ENCODE measurements at places on chromosomes 13 and 19.

GRCh38 chr19:52231154-52231910, 38.1 kb upstream of the ZNF766 start:
- no peak for DNase-seq

DNA sequence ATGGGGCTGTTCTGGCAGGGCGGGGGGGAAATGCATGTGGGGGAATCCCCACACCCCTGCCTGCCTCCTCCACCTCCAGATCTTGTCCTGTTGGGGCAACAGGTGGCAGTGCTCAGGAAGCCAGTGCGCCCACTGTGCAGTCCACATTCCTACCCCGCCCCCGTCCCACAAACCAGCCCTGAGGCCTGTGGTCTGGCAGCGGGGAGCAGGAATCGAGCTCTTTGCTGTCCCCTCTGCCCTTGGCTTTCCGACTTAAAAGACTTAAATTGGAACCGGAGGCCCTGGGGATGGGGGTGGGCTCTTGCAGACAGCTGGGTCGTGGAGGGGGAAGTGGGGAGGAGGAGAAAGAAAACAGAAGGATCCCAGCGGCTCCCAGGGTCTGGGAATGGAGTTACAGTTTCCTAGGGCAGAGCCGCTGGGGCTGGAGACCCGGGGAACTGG, 4.3 kb downstream of the NANOS3 start:
- DNase-seq, result no peak

- no peak for DNase-seq
These were observed 838.1 kb downstream of the DACH1 start for GRCh38 chr13:71028884-71029283.

DNA sequence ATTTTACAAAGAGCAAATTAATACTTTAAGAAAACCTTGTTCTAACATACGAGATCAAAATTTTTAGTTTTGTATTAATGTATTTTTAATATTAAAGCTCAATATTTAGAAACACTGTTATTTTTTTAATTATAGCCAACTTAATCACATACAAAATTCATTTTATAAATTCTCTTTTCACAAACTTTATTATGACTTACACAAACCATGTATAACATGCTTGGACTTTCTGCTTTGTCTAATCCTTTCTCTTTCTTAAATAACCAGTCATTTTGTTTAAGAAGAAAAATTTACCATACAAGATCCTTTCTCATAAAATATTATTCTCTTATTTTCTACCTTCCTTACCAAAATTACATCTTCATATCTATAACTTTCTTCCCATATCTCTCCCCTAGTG, 62.2 kb downstream of the CYSLTR2 start:
- DNase-seq, result no peak

- no peak for DNase-seq
These were observed 123.1 kb downstream of the SPRY2 start for GRCh38 chr13:80217614-80218456.

GRCh38 chr19:41671486-41671885, 16.6 kb downstream of the CEACAM7 start:
- no peak for DNase-seq

DNA sequence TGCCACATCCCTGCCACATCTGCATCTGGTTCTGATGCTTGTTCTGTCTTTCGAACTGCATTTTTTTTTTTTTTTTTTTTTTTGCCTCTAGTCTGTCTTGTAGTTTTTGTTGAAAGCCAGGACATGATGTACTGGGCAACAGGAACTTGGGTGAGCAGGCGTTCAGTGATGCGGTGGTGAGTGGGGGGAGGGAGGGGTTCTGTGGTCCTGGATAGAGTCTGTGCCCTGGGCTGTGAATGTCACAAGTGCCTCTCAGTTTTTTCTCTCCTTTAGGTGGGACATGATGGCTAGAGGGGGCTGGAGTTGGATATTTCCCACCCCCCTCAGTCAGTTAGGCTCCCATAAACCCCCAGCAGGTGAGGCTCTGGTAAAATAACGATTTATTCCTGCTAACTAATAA, 3.5 kb downstream of the CEACAM4 start:
- DNase-seq, result no peak

GRCh38 chr13:21849323-21849722, 178.4 kb downstream of the FGF9 start:
- DNase-seq, result no peak

- DNase-seq, result no peak
These were observed 15.2 kb upstream of the SUPT20H start for GRCh38 chr13:37074703-37075102.

GRCh38 chr19:1847684-1848398, 442 bp downstream of the REXO1 start:
- DNase-seq, result no peak

DNA sequence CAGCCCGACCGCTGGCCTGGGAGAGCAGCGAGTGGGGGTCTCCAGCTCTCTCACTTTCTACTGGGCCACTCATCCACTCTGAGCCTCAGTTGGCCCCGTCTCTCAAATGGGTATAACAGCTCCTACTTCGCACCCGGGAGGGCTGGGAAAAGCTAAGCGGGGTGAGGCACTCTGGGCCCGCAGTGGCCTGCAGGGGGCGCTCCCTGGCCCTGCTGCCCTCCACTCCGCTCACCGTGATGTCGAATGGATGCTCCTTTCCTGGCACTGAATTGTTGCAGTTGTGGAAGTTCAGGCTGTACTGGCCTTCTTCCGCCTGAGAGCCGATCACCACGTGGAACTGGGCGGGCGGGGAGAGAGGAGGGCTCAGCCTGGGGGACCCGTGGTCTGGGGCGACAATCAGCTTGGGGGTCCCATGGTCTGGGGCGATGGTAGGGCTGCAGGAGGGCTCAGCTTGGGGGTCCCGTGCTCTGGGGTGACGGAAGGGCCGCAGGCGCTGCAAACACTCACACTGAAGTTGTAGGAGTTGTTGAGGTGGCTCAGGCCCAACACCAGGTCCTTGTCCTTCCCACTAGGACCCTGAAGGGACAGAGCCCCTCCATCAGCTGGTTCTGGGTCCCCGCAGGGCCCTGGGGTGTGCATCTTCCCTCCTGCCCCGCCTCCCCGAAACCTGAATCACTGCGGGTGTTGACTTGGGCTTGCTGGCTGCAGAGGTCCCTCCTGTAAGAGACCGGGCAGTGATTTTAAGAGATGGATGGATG, 3.9 kb downstream of the GPR108 start:
- no peak for DNase-seq

DNA sequence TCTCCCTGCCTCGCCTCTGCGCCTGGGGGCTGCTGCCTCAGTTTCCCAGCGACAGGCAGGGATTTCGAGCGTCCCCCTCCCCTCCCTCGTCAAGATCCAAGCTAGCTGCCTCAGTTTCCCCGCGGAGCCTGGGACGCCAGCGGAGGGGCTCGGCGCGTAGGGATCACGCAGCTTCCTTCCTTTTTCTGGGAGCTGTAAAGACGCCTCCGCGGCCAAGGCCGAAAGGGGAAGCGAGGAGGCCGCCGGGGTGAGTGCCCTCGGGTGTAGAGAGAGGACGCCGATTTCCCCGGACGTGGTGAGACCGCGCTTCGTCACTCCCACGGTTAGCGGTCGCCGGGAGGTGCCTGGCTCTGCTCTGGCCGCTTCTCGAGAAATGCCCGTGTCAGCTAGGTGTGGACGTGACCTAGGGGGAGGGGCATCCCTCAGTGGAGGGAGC, 722 bp upstream of the ICAM1 start:
- peak; percentile 77 for DNase-seq

DNA sequence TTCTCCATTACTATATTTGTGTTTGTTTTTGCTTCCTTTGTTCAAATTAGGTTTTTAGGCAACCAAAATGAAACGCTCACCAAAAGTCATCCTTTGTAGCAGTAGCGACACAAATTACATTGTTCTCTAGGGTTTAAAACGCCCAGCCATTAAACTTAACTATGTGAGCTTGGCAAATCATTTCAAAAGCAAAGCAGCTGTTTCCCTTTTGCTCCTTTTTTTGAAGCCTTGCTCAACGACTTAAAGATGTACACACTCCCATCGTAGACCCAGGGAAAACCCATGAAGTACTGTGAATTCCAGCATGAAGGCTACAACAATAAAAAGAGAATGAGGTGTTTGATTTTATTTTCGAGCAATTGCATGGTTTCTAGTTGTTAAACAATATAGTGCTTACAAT, 106.7 kb downstream of the RAP2A start:
- DNase-seq, result no peak

DNA sequence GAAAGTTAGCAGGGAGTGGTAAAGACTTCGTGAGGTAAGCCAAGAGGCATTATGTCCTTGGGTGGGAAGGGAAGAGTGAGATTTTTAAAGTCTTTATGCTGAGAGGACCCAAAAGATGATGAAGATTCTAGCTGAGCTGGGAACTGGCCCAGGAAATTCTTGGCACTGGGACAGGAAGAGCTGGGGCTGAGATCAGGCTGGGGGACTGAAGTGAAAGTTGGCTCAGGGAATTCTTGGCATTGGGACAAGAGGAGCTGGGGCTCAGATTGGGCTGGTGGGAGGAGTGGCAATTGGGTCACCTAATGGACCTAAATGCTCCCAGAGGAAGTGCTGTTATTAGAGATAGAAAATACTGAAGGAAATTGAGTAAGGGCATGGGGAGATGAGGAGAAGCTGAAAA, 8.8 kb downstream of the SCEL start:
- no peak for DNase-seq

DNA sequence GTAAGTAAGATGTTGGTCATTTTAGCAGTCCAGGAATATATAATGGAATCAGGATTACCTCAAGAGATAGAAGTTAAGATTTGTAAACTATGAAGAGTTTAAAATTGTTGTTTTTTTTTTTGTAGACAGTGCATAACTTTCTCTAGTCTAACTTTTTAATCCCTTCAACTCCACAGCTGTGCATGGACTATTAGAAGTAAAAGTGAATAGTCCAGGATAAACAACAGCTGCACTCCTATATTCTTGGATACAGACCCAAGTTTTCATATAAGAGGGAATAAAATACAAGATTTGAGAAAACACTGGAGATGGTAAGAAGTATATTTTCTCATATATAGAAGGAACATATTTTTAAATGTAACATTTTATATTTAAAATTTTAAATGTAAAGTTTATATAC, 1509.9 kb downstream of the SLITRK5 start:
- no peak for DNase-seq

- DNase-seq, result no peak
These were observed 419.3 kb upstream of the GPC6 start for GRCh38 chr13:92807353-92807752.

- no peak for DNase-seq
These were observed 18.6 kb downstream of the NALCN start for GRCh38 chr13:101397742-101398141.

DNA sequence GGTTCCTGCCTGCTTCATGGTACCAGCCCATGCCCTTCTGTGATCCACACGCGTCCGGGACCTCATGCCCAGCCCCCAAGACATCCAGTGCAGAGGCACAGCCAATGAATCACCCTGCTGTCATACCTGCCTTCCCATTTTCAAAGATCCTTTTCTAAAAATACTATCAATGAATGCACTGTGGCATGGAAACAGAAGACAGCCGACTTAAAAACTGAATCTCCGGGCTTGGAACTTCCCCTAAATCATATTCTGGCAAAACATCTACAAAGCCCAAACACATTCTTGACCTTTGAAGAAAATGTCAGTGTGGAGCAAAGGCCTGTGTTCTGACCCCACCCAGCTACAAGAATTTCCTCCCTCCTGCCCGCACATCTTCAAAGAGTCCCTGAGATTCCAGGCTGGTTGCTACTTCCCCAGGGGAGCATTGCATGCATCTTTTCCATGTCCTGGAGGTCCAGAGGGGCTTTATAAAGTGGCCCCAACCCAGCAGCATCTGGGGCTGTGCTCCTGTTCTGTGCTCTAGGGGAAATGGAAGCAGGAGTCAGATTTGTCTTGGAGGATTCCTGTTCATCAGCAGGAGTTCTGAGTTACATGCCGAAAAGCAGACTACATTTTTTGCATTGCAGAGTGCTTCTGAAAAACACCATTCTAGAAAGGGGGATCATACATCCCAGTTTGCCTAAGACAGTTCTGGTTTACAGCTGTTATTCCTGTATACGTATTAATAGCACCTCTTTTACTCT, 135.2 kb downstream of the USP12 start:
- DNase-seq, result no peak

- no peak for DNase-seq
These were observed 47.9 kb downstream of the USPL1 start for GRCh38 chr13:30665638-30666037.

GRCh38 chr19:45972947-45973540, 621 bp downstream of the NOVA2 start:
- DNase-seq, result no peak

DNA sequence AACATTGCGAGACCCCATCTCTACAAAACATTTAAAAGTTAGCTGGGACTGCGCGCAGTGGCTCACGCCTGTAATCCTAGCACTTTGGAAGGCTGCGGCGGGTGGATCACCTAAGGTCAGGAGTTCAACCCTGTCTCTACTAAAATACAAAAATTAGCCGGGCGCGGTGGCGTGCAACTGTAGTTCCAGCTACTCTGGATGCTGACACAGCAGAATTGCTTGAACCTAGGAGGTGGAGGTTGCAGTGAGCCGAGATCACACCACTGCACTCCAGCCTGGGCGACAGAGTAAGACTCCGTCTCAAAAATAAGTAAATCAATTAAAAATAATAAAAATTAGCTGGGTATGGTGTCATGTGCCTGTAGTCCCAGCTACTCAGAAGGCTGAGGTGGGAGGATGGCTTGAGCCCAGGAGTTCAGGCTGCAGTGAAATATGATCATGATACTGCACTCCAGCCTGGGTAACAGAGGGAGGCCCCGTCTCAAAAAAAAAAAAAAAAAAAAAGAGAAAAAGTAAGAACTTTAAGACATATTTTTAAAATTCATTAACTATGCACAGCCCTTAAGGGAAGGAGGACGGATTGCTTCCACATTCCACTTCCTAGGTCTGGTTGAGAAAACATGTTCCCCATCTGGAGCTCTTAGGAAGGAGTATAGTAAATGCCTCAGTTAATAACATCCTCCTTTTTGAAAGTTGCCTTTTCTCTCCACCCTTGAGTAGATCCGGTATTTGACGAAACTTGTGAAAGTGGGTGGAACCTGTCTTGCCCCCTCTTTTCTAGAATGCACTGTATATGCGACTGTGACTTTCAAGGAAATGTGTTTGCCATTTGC, 26.1 kb downstream of the EXOC3L2 start:
- no peak for DNase-seq

- no peak for DNase-seq
These were observed 342.8 kb downstream of the DACH1 start for GRCh38 chr13:71524245-71524612.

GRCh38 chr13:34078334-34078999, 260.5 kb downstream of the RFC3 start:
- no peak for DNase-seq

Measured in stimulated activated CD4-positive, alpha-beta T cell treated with anti-CD3 and anti-CD28 coated beads, Interleukin-1b, Interleukin-23, amount 100 ng/mL, for 48 hours (primary cell).